Foreskin keratinocyte (primary cell): ENCODE measurements at places on chromosomes 5 and 9.

DNA sequence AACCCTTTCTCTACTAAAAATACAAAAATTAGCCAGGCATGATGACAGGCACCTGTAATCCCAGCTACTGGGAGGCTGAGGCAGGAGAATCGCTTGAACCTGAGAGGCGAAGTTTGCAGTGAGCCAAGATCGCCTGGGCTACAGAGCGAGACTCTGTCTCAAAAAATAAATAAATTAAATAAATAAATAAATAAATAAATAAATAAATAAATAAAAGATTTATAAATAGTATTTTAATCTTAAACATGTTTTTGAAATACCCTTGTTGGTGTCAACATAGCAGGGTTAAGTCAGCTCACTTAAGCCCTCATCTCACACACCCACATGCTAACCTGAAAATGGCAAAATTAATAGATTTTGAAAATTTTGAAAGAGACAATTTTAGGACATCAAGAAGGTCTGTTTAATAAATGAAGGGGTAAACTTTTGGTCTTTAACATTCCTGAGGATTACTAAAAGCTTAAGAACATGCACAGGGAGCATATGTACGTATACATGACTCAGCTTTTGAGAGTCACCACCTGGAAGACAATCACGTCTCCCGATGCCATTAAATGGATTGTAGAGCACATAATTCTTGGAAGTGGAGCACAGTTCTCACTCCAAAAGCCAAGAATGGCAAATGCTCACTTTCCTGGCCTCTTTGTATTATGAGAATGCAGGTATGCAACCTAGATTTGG, 202.5 kb downstream of the GDNF start:
- DNase-seq = peak; percentile 54

GRCh38 chr5:1780614-1780930, 19.1 kb downstream of the MRPL36 start:
- DNase-seq = no peak

GRCh38 chr5:177469750-177470525, 3.5 kb downstream of the DBN1 start:
- DNase-seq = no peak

- no peak for DNase-seq
Observed at GRCh38 chr9:132965478-132965877, 13.0 kb upstream of the GFI1B start.

DNA sequence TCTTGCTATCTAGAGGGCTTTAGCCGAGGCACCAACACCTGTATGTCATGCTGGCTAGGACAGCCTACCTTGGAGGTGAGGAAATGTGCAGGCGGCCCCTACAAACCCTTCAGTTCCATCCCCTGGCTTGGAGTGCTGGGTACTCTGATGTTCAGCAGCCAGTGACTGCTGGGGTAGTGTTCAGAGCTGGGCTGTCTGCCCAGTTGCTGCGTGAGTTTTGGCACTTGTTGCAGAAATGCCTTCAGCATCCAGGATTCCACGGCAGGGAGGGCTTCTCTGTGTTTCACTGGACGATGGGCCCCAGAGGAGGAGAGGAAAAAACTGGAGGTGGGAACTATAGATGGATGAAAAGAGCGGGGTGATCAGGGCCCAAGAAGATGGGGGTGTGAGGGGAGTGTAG, 10.4 kb downstream of the SWI5 start:
- no peak for DNase-seq

- DNase-seq = no peak
Observed at GRCh38 chr9:114431003-114431402, 43.2 kb upstream of the AKNA start.

DNA sequence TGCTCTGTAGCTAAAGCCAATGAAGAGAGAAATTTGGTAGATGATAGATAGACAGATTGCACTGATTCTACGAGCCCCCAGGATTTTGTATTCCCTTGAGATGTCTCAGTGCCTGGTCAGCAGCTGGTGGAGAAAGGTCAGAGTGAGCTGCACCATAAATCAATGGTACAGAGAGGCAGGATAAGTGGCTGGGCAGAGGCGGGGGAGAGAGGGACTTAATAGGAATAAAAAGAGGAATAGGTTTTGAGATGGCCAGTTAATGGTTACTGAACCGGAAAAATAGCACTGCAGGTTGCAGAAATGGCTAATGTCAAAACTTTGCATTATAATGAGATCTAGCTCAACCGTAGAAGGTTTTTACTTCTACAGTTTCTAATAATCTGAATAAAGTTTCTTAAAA, 47.9 kb upstream of the SLC12A2 start:
- DNase-seq = no peak

DNA sequence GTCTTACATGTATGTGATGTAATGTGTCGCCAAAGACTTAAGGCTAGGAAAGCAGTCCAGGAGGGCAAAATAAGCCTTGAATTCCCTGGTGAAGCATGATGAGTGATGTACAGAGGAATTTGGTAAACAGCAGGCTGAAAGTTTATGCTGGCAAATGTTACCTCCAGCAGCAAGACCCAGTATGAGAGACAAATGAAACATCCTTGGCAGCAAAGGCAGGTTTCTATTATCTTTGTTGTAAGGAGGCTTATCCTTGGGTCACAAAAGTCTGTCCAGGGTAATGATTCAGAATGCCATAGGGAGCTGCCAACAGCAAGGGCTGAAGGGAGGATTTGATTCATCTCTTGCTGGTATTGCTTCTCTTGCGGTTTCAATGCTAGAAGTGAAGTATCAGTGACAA, 75.9 kb upstream of the HTR4 start:
- DNase-seq = no peak

- no peak for DNase-seq
Observed at GRCh38 chr5:6582507-6583048, 50.3 kb downstream of the NSUN2 start.

- DNase-seq = no peak
Observed at GRCh38 chr5:55467862-55468551, 66.8 kb downstream of the PLPP1 start.

DNA sequence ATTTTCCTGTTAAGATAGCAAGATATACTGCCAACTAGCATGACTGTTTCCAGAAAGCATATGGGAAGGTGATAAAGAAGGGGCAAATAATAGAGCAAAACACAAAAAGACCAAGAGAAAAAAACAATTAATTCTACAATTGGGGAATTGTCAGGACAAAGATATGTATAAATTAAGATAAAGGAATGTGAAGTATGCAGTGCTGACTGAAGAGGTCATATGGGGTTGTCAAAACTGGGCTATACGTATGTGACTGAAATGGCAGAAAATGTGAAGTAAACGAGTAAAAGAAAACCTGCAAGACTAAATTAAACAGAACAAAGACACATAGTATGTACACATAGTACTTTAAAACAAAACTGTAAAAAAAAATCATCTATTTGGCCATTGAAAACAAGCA, 222.3 kb downstream of the ARL15 start:
- no peak for DNase-seq

DNA sequence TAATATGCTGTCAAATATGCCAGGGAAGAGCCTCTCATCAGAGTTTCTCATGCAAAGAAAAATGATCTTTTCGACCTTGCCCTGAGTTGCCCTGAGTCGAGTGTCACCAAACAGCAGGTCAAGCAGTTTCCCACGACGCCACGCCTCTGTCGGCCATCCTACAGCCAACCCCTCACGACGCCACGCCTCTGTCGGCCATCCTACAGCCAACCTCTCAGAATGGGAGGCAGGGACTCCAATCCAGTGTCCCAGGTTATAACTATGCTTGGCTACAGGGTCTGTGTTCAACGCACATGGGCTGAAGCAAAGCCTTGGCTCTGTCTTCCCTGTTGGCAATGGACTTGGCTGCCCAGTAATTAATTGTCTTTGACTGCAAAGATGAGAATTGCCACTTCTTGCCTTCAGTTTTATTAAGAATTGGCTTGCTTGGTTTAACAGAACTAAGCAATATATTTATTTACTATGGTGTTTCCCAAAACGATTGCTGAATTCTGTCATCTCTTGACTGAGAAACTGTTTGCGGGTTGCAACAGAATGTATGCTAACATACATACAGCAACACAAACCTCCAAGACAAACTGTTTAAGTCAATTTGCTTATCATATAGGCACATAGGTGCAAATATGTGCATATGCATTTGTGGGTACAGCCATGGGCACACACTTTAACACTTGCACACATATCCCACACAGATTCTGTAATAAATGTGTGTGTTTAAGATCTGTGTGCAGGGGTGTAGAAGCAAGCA, 352.9 kb downstream of the GLIS3 start:
- no peak for DNase-seq

GRCh38 chr9:77305622-77306400, 128.5 kb downstream of the VPS13A start:
- peak; percentile 83 for DNase-seq

GRCh38 chr5:158727771-158728311, 371.9 kb downstream of the EBF1 start:
- no peak for DNase-seq

GRCh38 chr5:79111387-79111959, at the start of gene BHMT:
Gene BHMT (plus strand): TSS chr5:79111809. CDS start chr5:79111886, 77 bp downstream.
- DNase-seq = no peak

GRCh38 chr5:95928724-95929253, 32.9 kb downstream of the ELL2 start:
- DNase-seq = no peak

DNA sequence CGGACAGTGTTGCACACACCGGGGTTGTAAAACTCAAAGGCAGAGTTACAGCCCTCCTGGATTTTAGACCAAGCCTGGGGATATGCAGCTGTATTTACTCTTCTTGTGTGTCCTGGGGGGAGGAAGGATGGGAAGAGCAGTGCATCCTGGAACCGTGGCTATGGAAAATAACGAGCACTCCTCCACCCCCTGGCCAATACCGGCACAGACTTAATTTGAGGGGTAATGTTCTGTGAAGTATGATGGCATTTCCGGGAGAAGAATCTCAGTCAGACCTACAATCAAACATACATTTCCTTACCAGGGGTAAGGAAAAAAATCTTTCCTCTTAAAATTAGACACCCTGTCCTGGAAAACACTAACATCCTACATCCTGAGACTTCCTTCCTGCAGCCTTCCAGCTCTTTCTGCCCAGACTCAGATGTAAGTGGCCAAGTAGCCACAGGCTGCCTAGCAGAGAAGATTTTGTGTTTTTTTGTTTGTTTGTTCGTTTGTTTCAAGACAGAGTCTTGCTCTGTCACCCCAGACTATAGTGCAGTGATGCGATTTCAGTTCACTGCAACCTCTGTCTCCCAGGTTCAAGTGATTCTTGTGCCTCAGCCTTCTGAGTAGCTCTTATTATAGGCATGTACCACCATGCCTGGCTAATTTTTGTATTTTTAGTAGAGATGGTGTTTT, 11.0 kb upstream of the ERMP1 start:
- peak; percentile 14 for DNase-seq

GRCh38 chr5:177368869-177369644, 11.3 kb downstream of the RGS14 start:
- peak; percentile 25 for DNase-seq

- no peak for DNase-seq
Observed at GRCh38 chr5:6827526-6828219, 114.4 kb downstream of the TENT4A start.

- DNase-seq = no peak
Observed at GRCh38 chr9:128128836-128129590, 1.5 kb upstream of the PTGES2 start.

DNA sequence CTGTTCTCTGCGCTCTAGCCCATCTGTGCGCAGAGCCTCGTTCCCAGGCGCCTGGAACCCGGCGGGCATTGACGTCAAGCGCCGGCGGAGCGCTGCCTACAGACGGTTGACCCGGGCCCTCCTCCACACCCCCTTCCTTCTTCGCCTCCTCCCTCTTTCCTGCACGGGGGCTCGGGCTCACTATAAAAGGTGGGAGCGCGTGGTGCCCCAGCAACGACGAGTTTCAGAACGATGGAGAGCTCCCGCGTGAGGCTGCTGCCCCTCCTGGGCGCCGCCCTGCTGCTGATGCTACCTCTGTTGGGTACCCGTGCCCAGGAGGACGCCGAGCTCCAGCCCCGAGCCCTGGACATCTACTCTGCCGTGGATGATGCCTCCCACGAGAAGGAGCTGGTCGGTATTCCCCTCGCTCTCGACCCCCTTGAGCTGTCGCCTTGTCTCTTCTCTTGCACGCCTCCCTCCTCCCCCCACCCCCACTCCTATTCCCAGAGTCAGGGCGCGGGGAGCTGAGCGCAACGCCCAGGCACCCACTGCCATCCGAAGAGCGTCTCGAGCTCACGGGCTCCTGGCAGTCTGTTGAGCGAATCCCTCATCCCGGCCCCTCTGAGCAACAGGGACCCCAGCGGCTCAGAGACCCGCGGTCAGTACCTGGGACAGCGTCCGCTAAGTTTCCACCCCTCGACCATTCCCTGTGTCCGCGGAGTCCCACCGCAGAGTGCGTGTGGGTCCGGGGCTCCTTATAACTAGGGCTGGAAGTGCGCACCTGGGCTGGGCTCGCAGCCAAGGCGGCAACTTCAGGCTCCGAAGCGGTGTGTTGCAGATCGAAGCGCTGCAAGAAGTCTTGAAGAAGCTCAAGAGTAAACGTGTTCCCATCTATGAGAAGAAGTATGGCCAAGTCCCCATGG, at the start of gene CARTPT:
Gene CARTPT (plus strand): TSS at position 213 of the 902 bp plus-strand sequence. CDS start 19 bp downstream, at position 232.
- DNase-seq = no peak

- DNase-seq = no peak
Observed at GRCh38 chr9:124242331-124243194, 15.2 kb upstream of the NEK6 start.

DNA sequence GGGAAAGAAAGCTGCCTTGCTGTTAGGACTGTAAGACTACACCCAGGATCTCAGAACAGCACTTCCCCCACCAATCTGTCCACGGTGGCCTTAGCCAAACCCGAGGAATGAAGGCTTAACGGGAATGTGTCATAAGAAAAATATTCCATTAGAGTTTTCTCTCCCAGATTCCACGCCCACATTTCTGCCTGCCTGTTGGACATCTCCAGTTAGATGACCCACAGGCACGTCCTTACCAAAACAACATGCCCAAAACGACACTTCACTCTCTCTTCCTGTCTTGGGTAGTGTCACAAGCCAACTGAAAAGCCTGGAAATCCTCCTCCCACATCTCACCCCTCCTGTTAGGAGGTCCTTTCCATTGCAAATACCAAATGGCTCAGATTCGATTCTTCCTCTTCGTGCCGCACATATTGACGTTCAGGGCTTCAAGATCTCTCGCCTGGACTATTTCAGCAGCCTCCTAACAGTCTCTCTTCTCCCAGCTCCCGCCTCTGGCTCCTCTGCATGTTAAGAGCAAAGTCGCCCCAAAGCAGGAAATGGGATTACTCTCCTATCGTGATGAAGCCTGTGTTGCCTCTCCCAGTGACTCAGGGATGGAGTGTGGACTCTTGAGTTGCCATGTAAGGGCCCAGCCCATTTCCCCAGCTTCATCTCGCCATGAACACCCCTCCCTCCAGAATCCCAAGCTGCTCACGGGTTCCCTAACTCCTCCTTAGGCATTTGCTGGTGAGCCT, 159.3 kb downstream of the NR3C1 start:
- DNase-seq = peak; percentile 95

DNA sequence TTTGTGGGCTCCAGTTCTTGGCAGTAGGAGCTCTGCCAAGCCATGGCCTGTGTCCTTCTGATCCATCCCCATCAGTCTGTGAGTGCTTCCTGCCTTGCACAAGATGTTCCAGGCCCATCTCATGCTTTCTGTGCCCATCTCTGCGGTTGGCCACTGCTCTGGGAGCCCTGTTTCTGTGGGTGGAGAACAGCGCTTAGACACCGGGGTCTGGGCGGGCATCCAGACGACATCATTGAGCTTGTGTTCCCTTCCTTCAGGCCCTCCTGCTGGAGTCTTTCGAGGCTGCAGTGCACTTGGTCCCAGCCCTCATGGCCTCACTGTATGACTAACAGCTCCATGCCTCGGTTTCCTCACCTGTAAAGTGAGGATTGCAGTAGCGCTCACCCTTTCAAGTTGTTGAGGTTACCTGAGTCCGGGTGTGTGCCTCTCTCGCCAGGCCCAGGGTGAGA, 14.9 kb upstream of the CARD19 start:
- no peak for DNase-seq
